ENCODE measurements at places on chromosomes 1 and 21. TPM values are rescaled to one million over a fixed set of nuclear protein-coding genes. Genes with fewer than 3 reads are reported as not detected.

Gene THBS3
- 13.7 TPM for polyA plus RNA-seq

Gene GBP3
- 2.6 TPM for polyA plus RNA-seq

Gene GPR137B
- polyA plus RNA-seq = 7.3 TPM

Gene LPAR3
- 0.03 TPM for polyA plus RNA-seq

Gene RNU1-3
- not detected for polyA plus RNA-seq

Gene PROK1
- polyA plus RNA-seq = 2.7 TPM

Gene LRRC8B
- 1.5 TPM for polyA plus RNA-seq
